Activated CD4-positive, alpha-beta T cell treated with anti-CD3 and anti-CD28 coated beads for 4 hours (primary cell): ENCODE measurements at places on chromosomes 2 and 18.
A peak's percentile ranks its signal among the peaks of the same experiment; 100 is the strongest.

- DNase-seq: no peak
Measured at GRCh38 chr2:196046123-196046917, 22.3 kb downstream of the DNAH7 start.

- no peak for DNase-seq
Measured at GRCh38 chr2:124692707-124693106, 667.6 kb downstream of the CNTNAP5 start.

DNA sequence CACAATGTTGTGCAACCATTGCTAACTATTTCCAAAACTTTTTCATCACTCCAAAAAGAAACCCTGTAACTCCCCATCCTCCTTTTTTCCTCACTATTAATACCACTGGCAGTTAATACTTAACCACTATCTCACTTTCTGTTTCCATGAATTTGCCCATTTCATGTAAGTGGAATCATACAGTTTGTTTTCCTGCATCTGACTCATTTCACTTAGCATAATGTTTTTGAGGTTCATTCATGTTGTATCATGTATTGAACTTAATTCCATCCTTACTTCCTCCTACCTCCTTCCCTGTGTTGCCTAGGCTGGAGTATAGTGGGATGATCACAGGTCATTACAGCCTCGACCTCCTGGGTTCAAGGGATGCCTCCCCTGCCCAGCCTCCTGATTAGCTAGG lies 68.3 kb downstream of the FAM117B start:
- DNase-seq: no peak

DNA sequence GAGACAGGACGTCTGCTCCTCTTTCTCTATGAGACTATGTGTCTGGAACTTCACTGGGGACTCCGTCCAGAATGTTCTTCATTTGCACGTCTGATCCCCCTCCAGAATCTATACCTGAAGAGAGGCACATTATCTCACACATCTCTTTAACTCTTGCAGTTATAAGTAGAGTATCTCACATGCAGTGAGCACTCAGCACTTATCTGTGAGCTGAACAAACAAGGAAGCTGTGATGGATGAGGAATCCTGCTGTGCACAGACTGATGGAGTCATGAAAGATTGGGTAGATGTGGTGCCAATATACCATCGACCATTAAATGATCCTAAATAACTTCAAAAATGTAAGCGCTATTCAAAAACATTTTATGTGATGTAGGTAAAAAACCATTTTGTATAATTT lies 888.3 kb upstream of the CELF4 start:
- DNase-seq: no peak

GRCh38 chr18:41058351-41059125 lies 896.5 kb upstream of the PIK3C3 start:
- DNase-seq: no peak

GRCh38 chr2:24403168-24403831 lies 43.0 kb upstream of the ITSN2 start:
- DNase-seq: no peak

DNA sequence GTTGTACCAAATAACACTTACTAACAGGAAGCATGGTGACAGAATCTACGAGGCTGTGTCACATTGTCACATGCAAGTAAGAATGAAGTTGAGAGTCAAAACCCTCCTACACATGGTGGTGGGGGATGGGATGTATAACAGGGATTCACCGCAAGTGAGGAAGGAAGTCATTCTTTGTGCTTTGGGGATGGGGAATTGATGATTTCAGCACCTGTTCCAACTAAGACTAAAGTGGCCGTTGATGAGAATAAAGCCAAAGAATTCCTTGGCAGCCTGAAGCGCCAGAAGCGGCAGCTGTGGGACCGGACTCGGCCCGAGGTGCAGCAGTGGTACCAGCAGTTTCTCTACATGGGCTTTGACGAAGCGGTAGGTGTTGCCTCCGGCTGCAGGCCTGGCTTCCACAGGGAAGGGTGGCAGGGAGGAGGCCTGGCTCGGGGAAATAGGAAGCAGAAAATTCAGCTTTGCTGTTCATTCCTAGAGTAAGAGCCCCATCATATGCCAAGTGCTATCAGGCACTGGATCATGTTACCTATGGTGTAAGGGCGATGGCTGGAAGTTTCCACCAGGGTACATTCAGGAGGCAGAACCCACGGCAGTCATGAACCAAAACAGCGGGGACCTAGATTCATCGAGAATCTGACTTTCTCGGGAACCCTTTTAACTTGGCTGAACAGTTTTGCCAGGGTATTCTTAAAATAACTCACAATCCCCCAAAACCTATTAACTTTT lies 120.3 kb downstream of the UXS1 start:
- no peak for DNase-seq

GRCh38 chr2:155872396-155872795 lies 460.1 kb downstream of the NR4A2 start:
- DNase-seq: no peak

DNA sequence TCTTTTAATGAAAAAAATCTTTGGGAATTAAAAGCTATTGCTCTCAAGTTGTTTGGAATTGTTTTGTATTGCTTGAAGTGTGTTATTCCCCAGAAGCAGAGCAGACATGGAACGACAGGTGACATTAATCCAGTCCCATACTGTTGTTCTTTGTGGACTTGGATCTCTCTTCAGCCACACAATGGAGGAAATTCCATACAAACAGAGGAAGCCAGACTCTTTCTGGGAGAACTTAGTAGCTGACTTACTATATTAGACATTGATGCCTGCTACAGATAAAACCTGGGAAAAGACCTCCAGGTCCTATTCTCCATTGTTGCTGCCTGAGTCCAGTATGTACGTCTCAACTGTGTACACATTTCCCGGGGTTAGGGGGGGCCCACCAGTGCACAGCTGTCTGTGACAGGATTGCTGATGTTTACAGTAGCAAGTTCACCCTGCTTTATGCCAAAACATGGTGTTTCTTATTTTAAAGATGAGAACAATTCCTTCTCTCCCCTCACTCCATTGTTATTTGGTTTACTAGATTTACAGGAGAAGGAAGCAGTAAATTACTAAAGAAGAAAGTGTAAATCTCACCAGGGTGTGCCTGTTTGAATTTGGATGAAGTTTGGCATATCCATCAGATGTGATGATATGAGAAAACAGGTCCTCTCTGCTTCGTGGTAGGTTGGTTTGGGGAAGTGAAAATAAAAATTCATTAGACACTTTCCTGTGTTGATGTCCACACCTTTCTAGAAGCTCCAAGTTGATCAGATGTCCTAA lies 142.4 kb upstream of the RBBP8 start:
- no peak for DNase-seq

DNA sequence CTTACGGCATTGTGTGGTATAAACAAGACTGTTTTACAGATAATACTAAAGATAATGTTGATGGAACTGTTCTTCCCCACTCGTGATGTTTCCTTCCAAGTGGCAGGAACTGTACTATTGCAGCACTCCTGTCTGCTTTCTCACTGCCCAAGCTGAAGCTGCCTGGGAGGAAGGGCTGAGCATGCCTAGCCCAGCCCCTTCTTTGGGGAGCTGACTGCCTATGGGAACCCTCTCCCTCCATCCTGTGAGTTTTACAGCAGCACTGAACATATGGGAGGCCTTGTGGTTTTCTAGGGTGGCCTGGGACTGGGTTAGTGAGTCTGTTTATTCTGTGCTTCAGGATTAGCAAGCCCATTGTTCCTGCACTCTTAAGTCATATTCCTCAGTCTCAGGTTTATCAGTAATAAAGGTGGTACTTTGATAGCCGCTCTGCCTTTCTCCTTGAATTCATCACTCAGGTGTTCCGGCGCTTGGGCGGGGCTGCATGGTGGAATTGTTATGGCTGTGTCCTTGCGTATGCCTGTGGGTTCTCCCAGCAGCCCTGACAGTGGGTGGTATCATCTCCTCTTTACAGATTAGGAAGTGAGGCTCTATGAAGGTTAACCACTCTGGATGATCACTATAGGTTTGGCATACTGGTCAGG lies 379.7 kb downstream of the PTPRM start:
- peak; percentile 15 for DNase-seq

GRCh38 chr18:76456018-76456750 lies 38.9 kb downstream of the ZNF516 start:
- DNase-seq: no peak

- no peak for DNase-seq
Measured at GRCh38 chr2:105087273-105087672, 49.4 kb downstream of the MRPS9 start.

DNA sequence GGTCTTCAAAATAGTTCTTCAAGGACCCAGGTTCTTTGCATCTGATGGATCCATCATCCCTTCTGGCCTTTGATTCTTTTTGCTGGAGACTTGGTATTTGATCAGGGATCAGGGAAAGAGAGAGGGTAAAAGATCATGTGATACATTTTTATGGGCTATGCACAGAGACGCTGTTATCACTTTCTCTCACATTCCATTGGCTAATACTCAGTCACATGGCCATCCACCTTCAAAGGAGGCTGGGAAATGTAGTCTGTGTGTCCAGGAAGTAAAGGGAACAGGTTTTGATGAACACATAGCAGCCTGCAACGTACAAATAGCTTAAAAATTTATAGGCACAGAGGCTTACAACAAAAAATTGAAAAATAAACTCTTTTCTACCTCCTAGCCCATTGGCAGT lies 629.6 kb upstream of the FANCL start:
- no peak for DNase-seq

GRCh38 chr2:45390861-45391260 lies 220.2 kb downstream of the SRBD1 start:
- DNase-seq: no peak

GRCh38 chr2:85234868-85235267 lies 92.9 kb downstream of the TGOLN2 start:
- no peak for DNase-seq

GRCh38 chr2:68107475-68107874 lies 44.7 kb upstream of the C1D start:
- DNase-seq: no peak

GRCh38 chr2:224576088-224576715 lies 9.0 kb downstream of the CUL3 start:
- DNase-seq: no peak

DNA sequence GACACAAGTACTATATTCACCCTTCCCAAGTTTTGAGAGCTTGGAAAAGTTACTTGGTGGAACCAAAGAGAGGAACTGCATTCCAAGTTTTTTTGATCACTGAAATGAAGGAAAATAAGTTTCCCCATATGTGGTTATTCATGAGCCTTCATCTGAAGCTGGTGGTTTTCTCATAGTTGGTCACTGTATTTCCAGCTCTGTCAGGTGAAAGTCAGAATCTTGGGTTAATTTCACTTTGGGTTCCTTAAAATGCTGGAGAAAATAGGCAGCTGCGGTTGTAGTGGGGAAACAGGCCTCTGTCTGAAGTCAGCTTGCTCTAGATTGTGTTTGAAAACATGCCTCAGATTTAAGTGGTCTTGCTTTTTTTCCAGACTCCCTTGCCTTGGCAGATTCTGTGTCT lies 200.5 kb downstream of the HRH4 start:
- DNase-seq: no peak

DNA sequence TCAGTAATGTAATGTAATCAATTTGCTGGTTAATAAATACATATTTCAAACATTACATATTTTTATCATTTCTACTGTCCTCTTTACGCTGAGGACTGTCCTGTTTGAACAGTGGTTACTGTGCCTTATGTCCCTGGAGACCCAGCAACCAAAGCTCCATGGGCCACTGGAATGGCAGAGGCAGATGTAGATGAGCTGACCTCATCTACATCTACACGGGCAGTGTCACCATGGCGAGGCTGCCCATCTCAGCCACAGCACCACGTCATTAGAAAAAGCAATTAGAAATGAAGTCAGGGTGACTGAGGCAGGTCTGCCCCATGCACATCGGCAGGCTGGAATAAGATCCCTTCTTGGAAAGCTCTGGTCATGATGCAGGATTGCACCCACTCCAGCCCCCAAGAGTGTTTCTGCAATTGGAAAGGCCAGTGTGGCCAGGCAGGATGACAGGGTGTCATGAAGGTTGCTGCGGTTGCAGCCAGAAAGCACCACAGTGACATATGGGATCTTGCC lies 237.5 kb downstream of the NDUFA10 start:
- DNase-seq: no peak

DNA sequence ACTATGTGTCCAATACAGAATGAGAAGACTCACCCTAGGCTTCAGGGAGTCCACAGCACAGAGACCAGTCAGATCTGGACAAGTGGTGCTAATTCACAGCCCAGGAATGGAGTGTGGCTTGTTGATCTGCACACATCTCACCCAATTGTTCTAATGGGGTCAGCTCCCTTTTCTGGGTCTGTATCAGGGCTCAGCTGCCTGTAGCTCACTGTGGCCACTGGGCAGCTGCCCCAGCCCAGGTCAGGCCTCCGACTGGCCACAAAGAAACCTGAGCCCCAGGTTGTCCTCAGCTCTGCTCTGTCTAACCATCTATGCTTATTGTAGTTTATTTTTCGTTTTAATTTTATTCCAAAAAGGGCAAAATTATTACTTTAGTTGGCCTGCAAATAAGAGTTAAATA lies 202.3 kb upstream of the RAB6C start:
- no peak for DNase-seq
